Thyroid gland (tissue), 4 donors: ENCODE measurements at places on chromosomes 2 and 18. TPM values are rescaled to one million over a fixed set of nuclear protein-coding genes. Genes with fewer than 3 reads are reported as not detected.

DNA sequence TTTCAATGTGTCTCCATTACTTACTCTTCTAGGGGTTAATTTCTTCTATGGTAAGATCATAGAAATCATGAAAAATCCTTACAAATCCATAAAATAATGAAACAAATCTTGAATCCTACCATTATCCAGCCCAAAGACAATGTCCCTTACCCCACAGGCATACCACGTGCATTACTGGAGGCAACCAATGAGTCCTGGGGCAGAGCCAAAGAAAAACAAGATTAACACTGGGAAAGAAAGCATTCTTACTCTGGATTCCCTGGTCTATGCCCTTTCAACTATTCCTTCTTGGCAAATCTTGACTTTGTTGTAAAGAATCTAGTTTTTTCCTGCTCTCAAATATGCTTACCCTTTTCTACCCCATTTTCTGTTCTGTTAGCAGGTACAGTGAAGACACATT, 3.1 kb upstream of the GALNT1 start:
- H3K27me3 ChIP-seq, result no peaks in the 10 kb centered on the region
- H3K4me3 ChIP-seq, result no peak overlapping the region
- H3K36me3 ChIP-seq, result no peaks in the 10 kb centered on the region
- H3K27ac ChIP-seq, result no peak overlapping the region

DNA sequence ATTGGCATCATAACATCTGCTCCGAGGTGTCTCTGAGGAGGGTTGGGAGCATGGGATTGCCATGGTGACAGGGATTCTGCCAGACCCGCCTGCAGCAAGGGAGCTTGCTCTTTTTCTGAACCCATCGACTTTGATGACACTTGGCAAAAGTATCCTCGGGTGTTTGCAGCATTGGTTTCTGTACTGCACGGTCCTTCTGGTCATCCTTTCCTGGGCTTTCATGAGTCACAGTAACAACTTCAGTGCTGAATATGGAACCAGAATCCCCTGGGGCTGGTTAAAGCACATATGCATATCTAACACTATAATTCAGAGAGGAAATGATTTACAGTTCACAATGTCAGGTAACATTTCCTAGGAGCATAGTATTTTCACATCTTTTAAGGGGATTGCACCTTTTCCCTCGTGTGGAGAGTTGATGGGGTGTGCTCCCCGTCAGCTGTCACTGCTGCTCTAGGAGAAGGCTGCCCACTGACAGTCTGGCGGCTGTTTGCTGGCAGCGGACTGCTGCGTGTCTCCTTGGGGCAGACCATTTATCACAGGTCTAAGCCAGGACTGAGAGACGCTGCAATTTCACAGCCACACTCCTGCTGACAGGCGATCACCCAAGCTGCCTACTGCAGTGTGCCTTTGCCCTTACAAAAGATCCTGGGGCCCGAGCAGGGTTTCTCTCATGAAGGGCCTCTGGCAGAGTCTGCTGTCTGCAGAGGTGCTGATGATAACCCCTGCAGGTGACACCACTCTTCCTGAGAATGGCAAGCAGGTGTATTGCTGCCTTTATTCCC, 425.3 kb downstream of the THSD7B start:
- no peaks in the 10 kb centered on the region for H3K27me3 ChIP-seq
- DNase-seq, result no peak
- H3K4me1 ChIP-seq, result no peaks in the 10 kb centered on the region
- H3K4me3 ChIP-seq, result no peak overlapping the region
- H3K36me3 ChIP-seq, result no peaks in the 10 kb centered on the region
- no peak overlapping the region for H3K27ac ChIP-seq

GRCh38 chr2:48749291-48750127, 6.0 kb downstream of the LHCGR start:
- no peak overlapping the region for H3K4me3 ChIP-seq
- H3K36me3 ChIP-seq, result no peaks in the 10 kb centered on the region
- no peaks in the 10 kb centered on the region for H3K27me3 ChIP-seq
- no peak overlapping the region for H3K27ac ChIP-seq

DNA sequence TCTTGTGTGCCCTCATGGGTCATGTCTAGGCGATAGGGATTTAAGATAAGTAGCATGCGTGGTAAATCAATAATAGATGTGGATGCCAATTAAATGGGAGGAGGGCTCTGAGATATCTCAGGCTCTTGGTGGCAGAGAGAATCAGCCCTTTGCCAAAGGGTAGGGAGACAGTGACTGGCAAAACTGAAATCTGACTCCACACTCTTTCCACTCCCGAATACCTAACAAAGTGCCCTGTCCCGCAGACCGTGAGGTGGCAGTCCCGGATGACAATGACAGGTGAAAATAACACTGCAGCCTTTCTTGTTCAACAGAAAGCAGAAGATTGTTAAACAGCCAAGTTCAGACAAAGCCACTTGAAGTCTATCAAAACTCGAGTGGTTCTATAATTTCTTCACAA, 47.0 kb downstream of the C2orf76 start:
- no peak overlapping the region for H3K4me3 ChIP-seq
- H3K36me3 ChIP-seq, result no peaks in the 10 kb centered on the region
- no peak for DNase-seq

TPO gene
- total RNA-seq, result 6,003 TPM

- H3K4me1 ChIP-seq, result no peaks in the 10 kb centered on the region
- no peak overlapping the region for H3K4me3 ChIP-seq
- no peak overlapping the region for H3K27ac ChIP-seq
- H3K36me3 ChIP-seq, result no peaks in the 10 kb centered on the region
Observed at GRCh38 chr2:190156530-190157212, 94.1 kb upstream of the MSTN start.

DNA sequence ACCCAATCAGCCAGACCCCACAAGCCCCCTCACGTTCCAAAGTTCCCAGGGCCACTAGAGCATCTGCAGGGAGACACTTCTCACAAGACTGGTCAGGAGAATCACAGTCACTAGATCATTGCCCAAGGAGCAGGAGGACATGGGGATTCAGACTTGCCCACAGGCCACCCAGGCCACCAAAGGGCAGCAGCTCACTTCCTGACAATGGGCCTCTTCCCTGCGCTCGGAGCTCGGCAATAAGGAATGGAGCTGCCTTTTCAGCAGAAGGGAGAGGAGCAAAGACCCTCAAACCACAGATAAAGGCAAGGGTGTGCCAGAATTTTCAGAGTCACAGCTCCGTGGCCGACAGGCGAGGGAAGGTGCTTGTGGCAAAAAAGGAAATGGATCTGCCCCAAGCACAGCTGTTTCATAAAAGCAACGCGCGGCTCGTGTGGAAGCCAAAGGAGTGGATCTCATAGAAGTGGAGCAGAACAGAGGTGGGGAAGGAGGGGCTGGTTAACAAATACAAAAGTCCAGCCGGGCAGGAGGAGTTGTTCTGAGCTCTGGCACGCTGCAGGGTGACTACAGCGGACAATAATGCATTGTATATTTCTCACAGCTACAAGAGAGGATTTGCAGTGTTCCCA, 72.1 kb downstream of the EDAR start:
- no peaks in the 10 kb centered on the region for H3K27me3 ChIP-seq
- no peak overlapping the region for H3K27ac ChIP-seq
- no peaks in the 10 kb centered on the region for H3K4me1 ChIP-seq
- H3K4me3 ChIP-seq, result no peak overlapping the region
- H3K36me3 ChIP-seq, result no peaks in the 10 kb centered on the region

IL36B gene
- total RNA-seq, result not detected

DNA sequence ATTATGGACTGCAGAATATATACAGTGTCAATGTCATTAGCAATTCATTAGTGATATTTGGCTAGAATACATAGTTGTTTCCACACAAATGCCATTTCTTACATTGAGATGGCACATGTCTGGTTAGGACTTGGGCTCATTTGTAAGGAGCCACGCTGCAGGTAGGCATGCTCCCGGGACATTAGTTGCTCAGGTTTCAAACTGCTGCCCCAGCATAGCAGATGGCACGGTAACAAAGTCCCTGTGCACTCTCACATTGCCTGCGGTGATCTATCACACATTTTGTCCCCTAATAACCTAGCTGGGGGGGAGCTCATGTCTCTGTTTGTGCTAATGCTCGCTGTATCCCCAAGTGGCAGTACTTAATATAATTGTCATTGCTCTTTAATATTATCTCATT, 185.1 kb downstream of the NEDD4L start:
- no peaks in the 10 kb centered on the region for H3K27me3 ChIP-seq
- H3K4me3 ChIP-seq, result no peak overlapping the region
